ENCODE measurements at places on chromosomes 11 and 22.

DNA sequence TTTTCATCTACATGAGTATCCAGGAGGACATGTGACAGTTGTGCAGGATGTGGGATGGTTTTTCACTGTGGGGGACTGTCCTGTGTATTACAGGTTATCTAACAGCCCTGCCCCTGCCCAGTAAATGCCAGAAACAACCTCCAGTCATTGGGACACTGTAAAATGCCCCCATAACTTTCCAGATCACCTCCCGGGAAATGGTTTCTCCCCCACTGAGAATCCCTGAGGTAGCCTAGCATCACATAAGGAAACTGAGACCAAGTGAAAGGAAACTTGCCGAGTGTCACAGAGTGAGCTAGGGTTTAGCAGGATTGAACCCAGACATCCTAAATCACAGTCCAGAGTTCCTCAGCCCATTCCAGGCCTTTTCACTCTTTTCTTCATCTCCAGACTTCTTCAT lies 48.3 kb upstream of the SLC6A5 start:
- DNase-seq = no peak

DNA sequence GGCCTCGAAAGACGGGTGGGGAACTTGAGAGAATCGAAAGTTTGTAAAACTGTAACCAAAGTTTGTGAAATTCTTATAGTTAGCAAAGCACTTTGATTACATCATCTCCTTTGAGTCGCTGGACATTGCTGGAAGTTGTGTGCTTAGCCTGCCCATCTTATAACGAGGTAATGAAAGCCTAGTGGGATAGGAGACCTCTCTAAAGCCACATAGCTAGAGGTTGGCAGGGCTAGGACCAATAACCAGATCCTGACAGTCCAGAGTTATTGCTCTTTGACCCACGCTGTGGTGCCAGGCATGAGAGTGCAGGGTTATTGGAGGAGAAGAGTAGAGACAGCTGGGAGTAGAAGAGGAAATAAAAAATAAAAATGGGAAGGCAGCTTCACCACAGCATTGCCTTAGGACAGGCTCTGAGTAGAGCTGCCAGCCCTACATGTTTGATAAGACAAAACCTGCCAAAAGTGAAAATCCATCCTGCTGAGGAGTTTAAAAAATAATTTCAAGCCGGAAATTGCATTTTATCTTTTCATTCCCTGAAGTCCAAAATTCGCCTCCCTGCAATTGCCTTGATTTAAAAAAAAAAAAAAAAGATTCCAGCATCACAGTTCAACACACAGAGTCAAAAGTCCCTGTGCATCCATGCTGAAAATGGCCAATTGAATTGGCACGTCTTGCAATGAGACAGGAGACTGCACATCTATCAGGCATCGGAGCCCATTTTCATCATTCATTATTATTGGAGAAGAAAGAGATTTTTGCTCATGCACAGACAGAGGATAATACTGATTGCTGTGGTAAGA lies 225.5 kb upstream of the POU2AF2 start:
- DNase-seq = peak; percentile 4

GRCh38 chr11:30244265-30244664 lies 13.5 kb downstream of the FSHB start:
- no peak for DNase-seq

GRCh38 chr11:57679396-57679795 lies 11.5 kb downstream of the ZDHHC5 start:
- no peak for DNase-seq

DNA sequence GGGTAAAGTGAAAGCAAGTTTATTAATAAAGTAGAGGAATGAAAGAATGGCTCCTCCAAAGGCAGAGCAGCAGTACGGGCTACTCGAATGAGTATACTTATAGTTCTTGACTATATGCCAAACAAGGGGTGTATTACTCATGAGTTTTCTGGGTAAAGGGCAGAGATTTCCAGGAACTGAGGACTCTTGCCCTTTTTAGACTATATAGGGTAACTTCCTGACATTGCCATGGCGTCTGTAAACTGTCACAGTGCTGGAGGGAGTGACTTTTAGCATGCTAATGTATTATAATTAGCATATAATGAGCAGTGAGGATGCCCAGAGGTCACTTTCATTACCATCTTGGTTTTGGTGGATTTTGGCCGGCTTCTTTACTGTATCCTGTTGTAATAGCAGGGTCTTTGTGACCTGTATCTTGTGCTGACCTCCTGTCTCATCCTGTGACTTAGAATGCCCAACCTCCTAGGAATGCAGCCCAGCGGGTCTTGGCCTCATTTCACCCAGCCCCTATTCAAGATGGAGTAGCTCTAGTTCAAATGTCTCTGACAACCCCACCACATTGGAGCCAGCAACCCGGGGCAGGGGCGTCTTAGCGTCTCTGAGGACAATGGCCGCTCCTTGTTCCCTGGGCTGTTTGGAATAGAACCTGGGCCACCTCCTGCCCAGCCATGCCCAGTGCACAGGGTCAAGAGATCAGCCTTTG lies 34.9 kb upstream of the CD82 start:
- peak; percentile 97 for DNase-seq

- peak; percentile 17 for DNase-seq
These were observed 111.3 kb downstream of the ETS1 start for GRCh38 chr11:128476049-128476448.

DNA sequence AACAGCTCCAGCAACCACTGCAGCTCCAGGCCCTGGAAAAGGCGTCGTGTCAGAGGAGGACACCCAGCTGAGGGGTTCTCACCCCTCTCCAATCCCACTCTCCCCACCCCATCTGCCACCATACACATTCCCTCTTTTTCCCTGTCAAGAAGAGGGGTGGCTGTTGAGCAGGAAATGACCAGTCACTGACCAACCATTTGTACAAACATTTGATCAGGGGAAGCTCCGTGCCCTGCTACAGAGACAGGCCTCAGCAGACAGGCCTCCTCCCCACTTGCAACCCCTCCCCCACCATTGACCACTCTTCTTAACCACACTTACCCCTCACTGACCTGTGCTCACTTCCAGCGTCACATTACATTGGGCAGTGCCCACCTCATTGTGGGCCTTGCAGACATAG lies 2.3 kb upstream of the VSIG2 start:
- DNase-seq = no peak

GRCh38 chr11:108669286-108669685 lies 4.4 kb downstream of the DDX10 start:
- DNase-seq = no peak

DNA sequence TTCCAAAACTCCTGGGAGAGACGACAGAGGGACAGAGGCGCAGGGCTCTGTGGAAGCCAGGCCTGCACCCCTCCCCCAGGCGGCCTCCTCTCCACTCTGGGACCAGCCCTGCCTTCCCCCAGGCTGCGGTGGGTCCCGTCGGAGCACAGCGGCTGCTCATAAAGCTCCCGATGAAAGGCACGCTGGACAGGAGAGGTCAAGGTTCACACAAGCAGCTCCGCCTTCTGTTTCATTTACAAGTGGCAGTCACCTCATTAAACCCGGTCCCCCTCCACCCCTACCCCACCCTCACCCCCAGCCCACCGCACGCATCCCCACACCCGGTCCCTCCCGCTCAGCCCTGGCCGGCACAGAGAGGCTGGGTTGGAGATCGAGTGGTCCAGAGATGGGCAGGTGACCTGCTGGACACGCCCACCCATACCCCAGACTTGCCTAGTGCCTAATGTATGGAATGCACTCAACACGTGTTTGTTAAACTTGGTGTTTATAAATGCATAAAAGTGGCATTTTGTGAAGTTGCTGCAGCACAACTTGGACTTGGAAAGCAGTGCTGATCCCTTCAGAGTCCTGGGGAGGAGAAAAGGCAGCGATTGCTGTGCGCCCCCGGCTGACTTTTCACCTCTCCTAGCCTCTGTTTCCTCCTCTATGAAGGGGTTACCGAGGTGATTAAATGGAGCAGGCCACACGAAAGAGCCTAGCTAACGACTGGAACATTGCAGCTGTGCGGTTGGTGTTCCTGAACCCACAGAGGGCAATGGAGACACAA lies 26.0 kb downstream of the RPUSD4 start:
- no peak for DNase-seq

GRCh38 chr11:9516113-9516512 lies 55.3 kb downstream of the ZNF143 start:
- no peak for DNase-seq

DNA sequence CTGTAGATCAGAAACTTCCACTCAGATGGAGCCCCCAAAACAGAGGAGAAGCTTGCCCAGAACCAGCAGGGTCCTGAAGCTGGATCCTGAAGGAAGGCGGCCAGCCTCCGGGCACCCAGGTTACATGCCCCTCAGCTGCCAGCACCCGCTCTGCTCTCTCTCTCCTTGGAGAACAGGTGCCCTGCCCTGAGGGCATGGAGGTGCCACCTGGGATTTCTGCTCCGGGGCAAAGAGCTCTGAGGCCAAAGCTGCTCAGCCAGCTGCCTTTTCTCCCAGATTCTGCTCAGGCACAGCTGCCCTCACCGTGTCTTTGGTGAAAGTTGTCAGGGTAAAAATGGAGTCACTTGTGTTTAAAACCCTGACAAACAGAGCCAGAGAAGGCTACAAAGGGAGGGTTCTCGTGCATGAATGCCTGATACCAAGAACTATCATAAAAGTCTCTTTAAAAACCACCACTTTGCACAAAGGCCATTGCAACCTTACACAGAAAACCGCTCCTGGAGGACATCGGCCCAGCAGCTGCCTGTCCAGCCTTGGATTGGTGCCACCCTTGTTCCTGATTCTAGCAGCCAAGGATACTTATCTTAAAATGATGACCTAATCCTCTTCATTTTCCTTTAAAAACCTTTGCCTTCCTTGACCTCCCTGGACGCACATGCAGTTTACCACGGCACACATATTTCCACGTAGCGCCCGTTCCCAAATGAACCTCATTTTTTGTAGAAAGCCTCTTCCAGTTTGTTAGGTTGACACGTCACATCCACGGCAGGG lies 140.0 kb downstream of the CACNA1I start:
- no peak for DNase-seq

DNA sequence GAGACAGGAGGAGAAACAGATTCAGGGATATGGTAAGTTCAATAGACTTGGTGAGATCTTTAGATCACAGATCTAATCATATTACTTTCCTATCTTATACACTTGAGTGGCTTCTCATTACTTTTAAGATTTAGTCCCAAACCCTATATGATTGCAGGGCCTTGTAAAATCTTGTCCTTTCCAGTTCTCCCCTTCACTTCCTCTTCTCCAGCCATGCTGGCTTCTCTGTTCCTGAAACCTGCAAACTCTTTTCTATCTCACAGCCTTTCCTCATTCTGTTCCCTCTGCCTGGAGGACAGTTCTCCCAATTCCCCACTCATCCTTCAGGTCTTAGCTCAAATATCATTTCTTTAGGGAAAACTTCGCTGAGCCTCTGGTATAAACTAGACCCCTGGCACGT lies 65.9 kb upstream of the BIRC3 start:
- no peak for DNase-seq

- no peak for DNase-seq
These were observed 361.2 kb downstream of the TMEM135 start for GRCh38 chr11:87398931-87399330.

GRCh38 chr11:103210543-103210942 lies 101.3 kb downstream of the DYNC2H1 start:
- no peak for DNase-seq

GRCh38 chr22:48224332-48224731 lies 1461.9 kb downstream of the TBC1D22A start:
- no peak for DNase-seq

DNA sequence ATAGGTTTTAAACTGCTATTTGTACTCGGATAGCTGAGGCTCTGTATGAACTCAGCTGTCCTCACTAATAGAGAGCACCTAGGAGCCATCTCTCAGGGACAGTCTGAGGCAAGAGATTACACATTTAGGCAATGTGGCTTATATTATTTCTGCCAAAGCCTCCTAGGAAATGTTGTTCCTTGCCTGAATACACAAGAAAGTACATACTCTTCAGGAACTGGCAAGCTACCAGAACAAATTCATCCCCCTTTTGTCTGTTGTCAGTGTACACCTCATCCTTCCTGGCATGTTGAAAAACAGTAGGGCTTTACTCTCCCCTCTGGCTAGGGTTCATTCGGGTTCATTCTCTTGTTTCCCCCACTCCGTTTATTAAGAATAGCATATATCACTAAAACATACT lies 615.9 kb upstream of the FAT3 start:
- no peak for DNase-seq

DNA sequence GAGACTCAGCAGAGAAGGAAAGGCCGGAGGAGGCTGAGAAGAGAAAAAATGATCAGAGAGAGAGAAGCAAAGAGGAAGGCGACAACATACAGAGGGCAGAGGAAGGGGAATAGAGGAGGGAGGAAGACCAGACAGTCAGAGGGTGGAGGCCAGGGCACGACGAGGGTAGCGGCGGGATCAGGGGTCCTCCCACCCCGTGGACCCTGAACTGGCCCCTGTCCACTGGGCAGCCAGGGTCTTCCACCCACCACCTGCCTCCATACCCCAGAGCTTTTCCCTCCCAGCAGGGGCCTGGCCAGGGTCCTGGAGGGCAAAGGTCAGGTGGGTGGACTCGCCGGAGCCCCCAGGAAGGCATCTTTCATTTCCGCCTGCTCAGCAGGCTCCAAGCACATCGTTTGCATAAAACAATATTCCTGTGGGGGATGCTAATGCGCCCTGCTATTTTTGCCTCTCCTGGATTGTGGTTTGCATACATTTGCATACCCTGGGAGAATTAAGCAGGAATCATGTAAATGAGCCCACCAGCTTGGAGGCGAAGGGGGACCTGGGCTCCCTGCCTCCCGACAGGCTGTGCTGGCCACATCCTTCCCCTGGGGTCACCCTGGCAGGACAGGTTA lies 394.1 kb downstream of the MN1 start:
- no peak for DNase-seq
